Right forelimb (tissue), 1 donor: ENCODE measurements at places on chromosomes 5 and 9.
A peak's percentile ranks its signal among the peaks of the same experiment; 100 is the strongest.

GRCh38 chr9:8429768-8430167, 630.2 kb upstream of the DMAC1 start:
- DNase-seq = no peak

DNA sequence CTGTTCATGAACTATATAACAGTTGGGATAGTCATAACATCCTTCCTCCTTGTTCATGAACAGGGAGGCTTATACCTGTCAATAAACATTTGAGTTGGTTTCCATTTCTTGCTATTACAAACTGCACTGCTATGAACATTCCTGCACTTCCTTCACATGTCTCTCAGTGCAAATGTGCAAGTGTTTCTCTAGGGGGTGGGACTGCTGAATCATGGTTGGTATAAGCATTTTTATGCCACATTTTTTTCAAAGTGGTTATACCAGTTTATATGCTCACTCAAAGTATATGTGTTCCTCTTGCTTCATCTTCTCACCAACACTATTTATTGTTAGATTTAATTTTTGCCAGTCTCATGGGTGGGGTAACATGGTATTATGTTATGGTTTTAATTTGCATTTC, 25.8 kb upstream of the TPD52L3 start:
- DNase-seq = no peak

GRCh38 chr5:136012041-136012804, 16.6 kb upstream of the TGFBI start:
- no peak for DNase-seq

GRCh38 chr9:134551644-134552348, 89.8 kb upstream of the COL5A1 start:
- peak; percentile 83 for DNase-seq

DNA sequence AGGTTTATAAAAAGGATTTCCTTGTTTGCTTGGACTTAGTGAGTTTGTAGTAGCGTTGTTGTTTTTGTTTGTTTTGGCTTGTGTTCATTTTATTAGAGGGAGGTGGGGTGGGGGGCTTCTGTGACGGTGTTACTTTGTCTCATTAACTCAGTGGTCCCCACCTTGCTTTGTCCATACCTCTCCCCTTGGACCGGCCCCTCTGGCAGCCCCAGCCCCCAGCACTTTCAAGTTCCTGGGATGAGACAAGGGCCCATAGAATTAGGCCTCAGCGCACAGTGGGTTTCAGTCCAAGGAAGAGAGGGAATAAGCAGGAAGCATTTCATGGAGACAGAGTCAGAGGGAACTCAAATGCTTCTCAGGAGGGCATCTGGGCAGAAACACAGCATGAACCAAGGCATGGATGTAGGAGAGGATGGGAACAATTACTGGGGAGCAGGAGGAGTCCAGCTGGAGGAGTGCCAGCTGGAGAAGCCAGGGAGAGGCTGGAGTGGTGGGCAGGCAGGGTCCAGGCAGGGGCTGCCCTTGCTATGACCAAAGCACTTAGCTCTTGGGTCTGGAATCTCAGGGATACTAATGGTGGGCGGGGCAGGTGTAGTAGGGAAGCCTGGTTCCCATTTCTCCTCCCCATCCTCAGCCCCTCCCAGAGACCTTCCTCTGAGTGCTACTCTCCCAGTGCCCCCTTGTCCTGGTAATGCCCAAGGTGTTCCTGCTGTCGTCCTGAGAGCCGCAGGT, 23.5 kb upstream of the ENHO start:
- DNase-seq = no peak

- no peak for DNase-seq
Measured at GRCh38 chr5:133321833-133322420, 270.1 kb downstream of the HSPA4 start.

GRCh38 chr5:33417632-33418031, 23.1 kb upstream of the TARS1 start:
- no peak for DNase-seq

DNA sequence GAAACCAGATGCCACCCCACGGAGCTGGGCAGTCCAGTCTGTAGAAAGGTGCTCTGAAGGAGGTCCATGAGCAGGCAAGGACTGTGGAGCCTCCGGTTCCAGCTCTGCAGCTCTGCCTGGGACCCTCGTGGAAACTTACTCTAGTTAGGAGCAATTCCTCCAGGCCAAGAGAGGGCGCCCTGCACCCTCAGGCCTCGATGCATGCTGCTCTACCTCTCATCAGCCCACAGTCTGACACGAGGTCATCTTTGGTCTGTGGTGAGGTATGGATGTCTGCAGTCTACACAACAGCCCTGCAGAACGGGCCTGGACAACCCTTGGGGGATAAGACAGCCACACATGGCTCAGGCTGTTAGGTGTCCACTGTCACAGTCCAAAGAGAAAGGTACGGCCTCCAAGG, 50.6 kb upstream of the UBTD2 start:
- no peak for DNase-seq

DNA sequence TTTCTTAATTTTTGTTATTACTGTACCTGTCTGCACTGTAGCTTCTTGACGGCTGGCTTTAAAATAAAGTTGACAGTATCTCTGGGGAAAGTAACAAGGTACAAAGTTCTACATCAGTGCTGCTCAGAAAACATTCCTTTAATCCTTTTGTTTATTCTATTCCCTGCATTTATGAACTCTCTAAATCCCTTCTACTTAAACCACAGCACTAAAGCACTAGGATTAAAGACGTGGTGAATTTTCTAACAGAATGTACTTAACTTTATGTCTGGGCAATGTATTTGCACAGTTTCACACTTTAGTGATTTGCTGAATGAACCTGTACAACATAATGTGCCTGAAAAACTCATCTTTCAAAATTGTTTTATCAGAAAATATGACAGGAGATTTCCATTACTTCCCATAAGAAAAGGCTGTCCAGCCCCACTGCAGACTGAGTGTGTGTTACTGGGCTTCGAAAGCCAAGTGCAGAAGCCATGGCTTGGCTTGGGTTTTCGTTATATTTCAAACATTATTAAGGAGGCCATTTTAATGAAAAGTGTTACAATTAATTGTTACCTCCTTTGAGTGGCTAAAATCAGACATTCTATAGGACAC, 43.8 kb downstream of the LHFPL2 start:
- DNase-seq = no peak

DNA sequence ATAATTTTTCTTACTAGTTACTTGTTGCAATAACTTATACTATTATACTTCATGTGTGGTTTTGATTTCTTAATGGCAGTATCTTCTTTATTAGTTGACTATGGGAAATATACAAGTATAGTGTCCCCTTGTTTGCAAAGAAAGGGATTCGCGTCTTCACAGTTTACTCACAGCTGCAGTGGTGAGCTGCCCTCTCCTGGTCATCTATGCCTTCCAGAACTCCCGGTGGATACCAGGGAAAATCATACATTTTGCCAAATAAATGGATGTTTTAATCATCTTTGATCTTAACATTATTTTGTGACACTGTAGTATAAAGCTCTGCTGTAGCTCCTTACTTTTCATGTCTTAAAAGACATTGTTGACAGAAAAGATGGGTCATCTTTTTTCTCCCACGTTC, 142.0 kb downstream of the ZCCHC7 start:
- no peak for DNase-seq

DNA sequence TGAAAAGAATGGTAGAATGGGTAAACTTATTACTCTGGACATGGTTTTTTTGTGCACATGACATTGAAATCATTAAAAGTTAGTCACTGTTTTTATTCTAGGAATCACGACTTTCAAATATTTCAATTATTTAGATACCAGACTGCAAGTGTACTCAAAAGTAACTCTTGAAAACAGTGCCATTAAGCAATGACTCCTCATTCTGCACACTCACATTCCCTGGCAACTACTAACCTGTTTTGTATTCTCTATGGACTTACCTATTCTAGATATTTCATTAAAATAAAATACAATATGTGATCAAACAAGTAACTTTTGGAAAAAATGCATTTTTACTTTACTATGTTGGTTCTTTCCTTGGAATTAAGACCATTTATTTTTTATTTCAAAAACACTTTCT, 607.0 kb downstream of the PDE4D start:
- DNase-seq = no peak

DNA sequence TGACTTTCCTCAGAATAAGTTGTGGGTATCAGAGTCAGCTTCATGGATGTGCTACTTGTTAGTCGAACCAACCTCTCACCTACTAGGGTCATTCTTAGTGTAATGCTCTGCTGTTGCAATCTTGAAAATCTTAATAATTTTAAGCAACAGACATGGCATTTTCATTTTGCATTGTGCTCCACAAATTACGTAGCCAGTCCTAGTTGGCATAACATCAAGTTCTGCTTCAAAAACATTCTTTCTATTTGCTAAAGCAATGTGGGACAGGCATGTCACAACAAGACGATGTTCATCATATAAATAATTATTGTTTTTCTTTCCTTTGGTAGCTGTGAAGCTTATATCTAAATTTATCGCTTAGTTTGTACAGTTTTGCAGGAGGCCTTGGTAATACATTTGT, 39.3 kb upstream of the CDH12 start:
- DNase-seq = no peak

DNA sequence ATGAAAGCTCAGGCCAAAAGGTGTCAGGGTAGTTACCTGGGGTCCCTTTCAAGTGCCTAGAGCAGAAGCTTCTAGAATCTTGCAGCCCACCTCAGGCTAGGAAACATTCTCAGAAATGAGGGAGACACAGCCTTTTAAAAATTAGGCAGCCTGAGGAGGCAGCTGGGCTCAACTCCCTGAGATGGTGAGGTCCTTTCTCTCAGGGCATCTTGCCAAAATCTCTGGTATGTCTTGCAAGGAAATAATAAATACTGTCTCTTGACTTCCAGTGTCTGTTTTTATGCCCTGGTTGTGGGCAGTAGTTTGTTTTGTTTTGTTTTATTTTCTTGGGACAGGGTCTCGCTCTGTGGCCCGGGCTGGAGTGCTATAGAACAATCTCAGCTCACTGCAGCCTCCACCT, 100.9 kb upstream of the APC start:
- DNase-seq = no peak

DNA sequence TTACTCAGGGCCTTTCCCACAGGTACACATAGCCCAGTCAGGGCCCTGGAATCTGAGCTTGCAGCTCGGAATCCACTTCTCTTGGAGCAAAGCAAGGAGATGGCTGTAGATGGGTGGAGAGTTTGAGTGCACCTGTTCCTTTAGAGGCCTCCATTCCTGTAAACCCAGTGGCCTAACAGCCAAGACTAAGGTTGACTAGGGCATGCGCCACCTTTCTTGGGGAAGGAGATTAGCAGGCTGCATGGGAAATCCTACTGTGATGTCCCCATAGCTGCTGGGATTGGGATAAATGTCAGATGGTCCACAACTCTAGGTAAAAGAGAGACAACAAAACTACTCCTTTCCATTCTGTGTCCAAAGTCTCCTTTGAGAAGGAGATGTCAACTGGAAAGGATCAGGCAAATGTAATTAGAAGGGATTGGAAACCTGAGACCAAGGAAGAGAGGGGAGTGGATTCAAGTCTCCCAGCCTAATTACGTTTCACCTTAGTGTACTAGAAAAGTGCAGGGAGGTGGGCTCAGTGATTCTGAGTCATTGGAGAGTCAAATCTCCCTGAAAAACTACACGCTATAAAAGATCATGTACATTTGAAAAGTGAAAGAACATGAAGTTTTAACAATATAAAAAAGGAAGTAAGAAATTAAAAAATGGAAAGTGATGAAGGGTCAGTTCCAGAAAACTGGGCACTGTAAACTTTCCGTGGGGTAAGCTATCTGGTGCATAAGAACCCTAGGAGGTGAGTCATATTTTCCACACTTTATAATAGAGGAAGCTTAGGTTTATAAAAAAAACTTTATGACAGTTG, 104.2 kb downstream of the SEC61B start:
- DNase-seq = no peak
